ENCODE measurements at places on chromosomes 13 and 19.
A peak's percentile ranks its signal among the peaks of the same experiment; 100 is the strongest.

- DNase-seq: peak; percentile 22
Observed at GRCh38 chr13:80341756-80342370, 937 bp upstream of the SPRY2 start.

DNA sequence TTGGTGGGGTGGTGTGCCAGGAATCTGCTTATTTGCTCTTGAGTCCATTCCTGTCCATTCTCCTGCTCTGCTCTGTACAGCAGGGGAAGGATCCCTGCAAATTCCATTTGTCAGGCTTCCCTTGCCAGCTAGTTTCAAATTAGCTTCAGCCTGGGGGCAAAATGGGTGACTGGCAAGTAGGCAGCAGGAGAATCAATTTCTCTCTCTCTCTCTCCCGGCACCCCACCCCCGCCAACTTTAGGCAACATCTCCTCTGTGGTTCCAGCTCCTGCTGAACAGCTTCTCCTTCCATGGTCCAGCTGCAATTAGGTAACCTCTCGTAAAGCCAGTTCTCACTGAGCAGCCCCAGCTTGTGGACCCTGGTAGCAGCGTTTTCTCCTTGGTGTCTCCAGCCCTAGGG, 6.7 kb upstream of the MYCBP2 start:
- no peak for DNase-seq

- no peak for DNase-seq
Observed at GRCh38 chr13:76852986-76853385, 33.2 kb downstream of the KCTD12 start.

GRCh38 chr13:55439450-55439849, 1701.3 kb upstream of the PRR20A start:
- DNase-seq: no peak

- no peak for DNase-seq
Observed at GRCh38 chr19:57191141-57192076, at the start of gene ZNF264. Gene ZNF264 (plus strand): TSS chr19:57191500. CDS start chr19:57191914, 414 bp downstream.

DNA sequence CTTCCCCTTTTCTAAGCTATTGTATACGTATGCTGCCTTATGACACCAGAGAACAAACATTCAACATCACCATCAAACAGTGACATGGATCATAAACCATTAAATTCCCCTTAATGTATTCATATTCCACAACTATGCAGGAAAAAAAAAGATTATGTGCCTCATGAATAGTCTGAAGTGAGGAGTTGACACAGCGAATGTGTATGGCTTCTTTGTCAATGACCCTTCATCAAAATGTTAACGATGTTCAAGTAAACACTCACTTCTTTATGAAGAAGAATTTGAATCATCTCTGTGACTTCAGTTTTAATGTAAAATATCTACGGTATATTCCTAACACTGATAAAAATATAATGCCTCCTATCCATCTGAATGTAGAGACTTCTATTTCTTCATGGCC, 44.6 kb downstream of the SMAD9 start:
- no peak for DNase-seq

GRCh38 chr19:3669082-3669946, 31.0 kb downstream of the PIP5K1C start:
- no peak for DNase-seq

GRCh38 chr19:290372-291005, 714 bp downstream of the PLPP2 start:
- DNase-seq: peak; percentile 61

DNA sequence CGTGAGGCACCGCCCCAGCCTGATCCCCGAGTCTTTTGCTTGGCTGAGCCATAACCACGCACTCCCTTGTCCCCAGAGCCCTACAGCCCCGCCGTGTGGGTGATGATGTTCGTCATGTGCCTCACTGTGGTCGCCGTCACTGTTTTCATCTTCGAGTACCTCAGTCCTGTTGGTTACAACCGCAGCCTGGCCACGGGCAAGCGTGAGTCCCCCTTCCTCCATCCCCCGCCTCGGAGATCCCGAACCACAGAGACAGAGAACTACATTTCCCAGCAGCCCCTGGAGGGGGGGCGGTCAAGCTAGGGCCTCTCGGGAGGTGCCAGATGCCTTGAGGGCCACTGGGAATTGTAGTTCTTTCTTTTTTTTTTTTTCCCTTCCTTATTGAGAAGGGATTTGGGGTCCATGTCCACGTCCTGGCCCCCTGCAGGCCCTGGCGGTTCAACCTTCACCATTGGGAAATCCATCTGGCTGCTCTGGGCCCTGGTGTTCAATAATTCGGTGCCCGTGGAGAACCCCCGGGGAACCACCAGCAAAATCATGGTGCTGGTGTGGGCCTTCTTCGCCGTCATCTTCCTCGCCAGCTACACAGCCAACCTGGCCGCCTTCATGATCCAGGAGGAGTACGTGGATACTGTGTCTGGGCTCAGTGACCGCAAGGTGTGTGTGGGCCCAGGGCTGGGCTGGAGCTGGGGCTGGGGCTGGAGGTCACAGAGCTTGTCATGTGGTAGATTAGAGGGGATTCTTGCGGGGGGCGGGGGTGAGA, 25.9 kb downstream of the GRIN2D start:
- DNase-seq: no peak

- DNase-seq: no peak
Observed at GRCh38 chr13:32330441-32330840, 15.1 kb downstream of the BRCA2 start.

DNA sequence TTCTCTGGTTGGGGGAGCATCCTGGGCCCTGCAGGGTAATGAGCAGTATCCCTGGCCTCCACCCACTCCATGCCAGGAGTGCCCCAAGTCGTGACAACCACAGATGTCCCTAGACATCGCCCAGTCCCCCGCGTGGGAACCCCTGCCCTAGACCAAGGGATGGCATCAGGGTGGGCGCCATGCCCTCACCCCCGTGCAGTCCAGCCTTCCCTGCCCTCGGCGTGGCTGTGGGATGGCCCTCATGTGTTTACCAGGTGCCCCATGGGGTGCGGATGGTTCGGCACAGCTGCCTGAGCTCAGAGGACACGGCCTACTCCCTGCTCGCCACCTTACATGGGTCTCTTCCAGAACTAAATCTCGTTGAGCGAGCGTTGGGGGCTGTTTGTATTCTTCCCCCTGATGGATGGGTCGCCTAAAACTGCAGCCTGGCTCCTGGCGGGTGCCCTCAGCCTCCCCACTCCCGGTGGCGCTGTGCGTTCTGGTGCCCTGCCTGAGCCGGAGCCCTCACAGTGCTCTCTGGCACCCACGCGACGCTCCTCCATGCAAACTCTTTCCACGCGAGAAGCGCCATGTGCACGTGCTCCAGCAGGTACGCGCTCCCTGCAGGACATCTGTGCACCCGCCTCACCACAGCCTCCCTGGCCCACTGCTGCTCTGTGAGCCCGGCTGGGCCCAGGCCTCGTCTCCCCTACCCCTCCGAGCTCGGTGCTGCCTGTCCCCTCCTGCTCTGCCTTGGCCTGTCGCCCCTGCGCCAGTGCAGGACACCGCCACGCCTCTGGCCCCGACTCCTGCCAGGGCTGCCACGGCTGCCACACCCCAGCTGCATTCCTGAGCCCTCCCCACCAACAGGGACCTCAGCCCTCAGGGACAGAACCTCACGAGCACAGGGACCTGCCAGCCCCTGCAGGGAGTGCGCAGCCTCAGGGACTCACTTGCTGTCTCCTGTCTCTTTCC, 145.0 kb downstream of the KDM4B start:
- DNase-seq: no peak
